ENCODE measurements at places on chromosomes 2 and 18.

GRCh38 chr2:62147610-62148301 is 48.2 kb upstream of the B3GNT2 start:
- no peak for DNase-seq

DNA sequence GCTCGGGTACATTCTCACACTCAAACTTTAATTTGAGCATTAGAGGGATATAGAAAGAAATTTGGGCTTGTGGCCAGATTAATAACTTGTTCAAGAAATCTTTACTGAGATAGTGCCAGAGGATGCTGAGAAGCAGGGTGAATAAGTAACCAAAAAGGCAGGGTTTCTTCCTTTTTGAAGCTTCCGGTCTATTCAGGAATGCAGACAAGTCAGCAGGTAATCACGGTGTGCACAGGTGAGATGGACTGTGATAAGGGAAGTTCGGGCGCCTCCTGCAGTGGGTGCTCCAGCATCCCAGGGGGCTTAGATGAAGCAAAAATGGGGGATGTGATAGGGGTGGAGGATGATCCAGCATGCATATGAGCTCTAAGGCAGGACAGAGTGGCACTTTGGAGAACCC is 44.9 kb upstream of the CYP1B1 start:
- no peak for DNase-seq

DNA sequence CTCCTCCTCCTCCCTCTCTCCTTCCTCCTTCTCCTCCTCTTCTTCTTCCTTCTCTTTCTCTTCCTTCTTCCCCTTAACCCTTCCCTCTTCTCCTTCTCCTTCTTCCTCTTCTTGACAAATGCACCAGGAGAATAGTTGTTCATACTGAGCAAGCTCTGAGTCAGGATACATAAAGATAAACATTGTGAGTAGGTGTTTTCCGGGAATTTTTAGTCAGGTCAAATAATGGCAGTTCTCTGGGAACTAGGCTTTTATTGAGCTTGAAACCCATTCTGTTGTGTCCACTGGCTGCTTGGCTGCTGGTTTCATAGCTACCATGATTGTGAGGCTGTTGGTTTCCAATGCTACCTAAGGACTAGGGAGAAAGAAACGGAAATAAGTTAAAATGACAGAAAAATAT is 1144.7 kb upstream of the DDX18 start:
- DNase-seq = no peak

- no peak for DNase-seq
These were observed 31.7 kb upstream of the APCDD1 start for GRCh38 chr18:10422731-10423130.

GRCh38 chr18:76875390-76876325 is 53.3 kb downstream of the ZNF236 start:
- no peak for DNase-seq

GRCh38 chr2:27721884-27722485 is 49.5 kb upstream of the MRPL33 start:
- no peak for DNase-seq

GRCh38 chr2:238082151-238082550 is 18.0 kb upstream of the ESPNL start:
- DNase-seq = no peak

GRCh38 chr2:9262671-9263171 is 56.1 kb downstream of the ASAP2 start:
- DNase-seq = no peak

DNA sequence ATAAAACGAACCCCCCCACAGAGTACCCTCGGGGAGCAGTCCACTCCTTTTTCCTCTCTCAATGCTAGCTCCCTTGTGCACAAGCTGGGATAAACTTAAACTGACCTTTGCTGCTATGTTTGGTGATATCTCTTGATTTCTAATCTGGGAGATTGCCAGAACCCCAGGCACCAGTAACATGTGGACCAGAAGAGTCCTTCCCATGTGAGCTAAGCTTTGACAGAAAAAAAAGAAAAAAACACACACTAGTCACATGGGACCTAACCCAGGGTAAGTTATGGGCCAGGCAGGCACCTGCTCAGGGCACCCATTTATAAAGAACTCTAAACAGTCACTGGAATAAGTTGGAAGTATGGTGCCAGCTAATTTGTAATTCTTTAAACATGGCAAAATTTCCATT is 242.6 kb downstream of the EN1 start:
- no peak for DNase-seq

DNA sequence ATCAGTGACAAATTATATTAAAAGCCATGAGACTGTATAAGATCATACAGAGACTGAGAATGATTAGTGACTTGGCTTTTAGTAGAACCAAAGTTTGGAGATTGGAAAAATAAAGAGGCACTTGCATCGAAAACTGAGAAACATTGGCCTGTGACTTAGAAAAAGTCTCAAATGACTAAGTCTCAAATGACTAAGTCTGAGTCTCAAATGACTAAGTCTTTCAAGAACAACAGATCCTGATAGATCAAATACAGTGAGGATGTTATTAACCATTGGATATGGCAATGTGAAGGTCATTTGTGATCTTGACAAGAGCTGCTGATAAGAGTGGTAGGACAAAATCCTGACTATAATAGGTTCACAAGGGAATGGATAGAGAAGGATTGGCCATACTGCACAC is 135.5 kb upstream of the FANCL start:
- no peak for DNase-seq

GRCh38 chr2:224948005-224948404 is 94.3 kb downstream of the DOCK10 start:
- DNase-seq = no peak

DNA sequence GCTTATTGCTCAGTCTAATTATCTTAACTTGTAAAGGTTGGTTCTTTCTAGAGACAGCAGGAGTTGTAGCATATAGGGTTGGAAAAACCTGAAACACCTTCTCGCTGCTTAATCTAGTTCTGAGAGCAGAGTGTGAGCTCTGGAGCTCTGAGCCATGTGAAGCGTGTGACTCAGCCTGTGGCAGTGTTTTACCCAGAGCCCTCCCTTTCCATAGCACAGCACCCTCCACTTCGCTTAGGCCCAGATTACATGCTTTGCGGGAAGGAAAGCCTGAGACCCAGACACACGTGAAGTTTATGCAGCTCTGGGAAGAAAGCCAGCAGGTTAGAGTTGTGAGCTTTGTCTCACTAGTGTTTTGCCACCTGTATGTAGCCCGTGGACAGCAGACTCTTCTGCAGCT is 74.5 kb downstream of the INPP4A start:
- no peak for DNase-seq

- no peak for DNase-seq
These were observed 260.8 kb upstream of the FAM98A start for GRCh38 chr2:33859811-33860461.

- no peak for DNase-seq
These were observed 119.8 kb downstream of the LAMA1 start for GRCh38 chr18:6997808-6998207.

- DNase-seq = no peak
These were observed 151.9 kb upstream of the CWC22 start for GRCh38 chr2:180158961-180159360.

DNA sequence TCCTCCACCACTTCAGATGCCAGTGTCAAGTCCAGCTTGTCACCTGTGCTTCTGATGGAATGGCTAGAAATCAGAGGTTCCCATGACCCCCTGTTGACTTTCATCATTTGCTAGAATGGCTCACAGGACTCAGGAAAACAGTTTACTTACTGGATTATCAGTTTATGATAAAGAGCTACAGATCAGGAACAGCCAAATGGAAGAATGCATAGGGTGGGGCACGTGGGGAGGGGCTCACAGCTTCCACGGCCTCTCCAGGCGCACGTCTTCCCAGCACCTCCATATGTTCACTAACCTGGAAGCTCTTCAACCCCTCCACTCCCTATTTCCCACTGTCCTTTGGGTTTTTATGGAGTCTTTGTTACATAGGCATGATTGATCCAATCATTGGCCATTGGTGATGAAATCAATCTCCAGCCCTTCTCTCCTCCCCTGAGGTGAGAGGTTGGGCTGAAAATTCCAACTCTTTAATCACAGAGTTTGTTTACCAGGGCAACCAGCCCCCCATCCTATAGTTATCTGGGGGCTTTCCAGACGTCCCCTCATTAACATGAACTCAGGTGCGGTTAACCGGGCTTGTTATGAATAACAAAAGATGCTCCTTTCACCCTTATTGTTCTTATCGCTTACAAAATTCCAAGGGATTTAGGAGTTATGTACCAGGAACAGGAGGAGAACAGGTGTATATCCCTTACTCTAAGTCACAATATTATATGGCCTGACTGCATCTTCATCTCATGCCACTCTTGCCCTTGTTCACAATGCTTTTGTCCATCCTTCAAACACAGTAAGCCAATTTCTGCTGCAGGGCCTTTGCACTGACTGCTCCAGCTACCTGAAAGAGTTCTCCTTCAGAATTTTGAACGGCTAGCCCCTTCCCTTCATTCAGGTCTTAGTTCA is 35.2 kb downstream of the ANXA4 start:
- DNase-seq = no peak

DNA sequence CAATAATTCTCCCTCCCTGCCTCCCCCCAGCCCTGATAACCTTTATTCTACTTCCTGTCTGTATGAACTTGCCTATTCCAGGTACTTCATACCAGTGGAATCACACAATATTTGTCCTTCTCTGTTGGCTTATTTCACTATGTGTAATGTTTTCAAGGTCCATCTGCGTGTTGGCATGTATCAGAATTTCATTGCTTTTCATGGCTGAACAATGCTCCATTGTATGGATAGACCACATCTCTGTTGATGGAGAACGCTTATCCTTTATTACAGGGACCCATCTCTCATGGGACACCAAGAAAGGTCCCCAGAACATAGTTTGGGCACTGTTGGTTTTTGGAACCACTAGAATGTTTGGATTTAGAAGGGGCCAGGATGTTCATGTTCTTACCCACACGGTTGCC is 40.2 kb downstream of the ATOH8 start:
- DNase-seq = no peak

DNA sequence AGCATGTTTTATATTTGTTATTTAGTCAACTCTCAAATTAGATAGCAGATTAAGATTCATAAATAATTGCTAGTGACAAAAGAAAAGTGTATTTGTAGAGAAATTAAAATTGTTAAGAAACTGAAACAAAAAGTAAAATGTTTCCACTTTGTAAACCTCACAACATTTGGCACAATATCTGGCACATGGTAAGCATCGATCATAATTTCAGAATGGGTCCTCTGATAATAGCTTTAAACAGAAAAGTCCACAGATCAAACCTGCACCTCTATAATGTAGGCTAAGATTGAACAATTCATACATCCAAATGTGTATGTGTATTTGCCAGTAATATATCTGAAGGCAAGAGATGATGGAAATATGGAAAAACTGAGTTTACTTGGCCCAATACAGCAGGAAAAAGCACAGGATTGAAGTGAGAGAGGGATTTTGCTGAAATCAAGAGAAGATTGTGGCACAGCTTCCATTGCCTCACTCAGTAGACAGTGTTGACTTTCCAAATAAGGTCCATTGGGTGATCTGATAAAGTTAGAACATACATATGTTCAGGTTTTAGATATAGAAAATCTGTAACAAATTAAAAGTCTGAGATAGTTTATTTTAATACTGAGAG is 39.4 kb downstream of the COBLL1 start:
- DNase-seq = no peak

GRCh38 chr2:36770542-36771287 is 74.2 kb downstream of the VIT start:
- no peak for DNase-seq

GRCh38 chr2:893311-893710 is 57.3 kb upstream of the SNTG2 start:
- DNase-seq = no peak

DNA sequence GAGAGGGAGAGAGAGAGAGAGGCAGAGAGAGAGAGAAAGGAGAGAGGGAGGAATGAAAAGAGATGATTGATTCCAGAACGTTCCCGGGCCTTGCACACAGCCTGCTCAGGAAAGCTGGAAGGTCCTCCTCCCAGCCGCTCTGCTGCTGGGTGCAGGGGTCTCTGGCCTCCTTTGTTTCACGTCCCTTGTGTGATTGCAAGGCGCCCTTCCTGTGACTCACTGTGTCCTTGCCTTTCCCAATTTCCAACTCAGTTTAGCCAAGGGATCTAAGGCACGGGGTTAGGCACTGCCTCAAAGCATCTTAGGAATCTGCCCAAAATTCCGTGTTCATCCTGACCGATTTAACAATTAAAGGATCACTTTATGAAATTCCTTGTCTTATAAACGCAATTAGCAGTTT is 221.2 kb downstream of the KLHL29 start:
- DNase-seq = no peak

GRCh38 chr2:121653035-121653434 is 3.8 kb upstream of the CLASP1 start:
- no peak for DNase-seq

GRCh38 chr2:111030945-111031344 is 89.8 kb upstream of the BCL2L11 start:
- DNase-seq = no peak

DNA sequence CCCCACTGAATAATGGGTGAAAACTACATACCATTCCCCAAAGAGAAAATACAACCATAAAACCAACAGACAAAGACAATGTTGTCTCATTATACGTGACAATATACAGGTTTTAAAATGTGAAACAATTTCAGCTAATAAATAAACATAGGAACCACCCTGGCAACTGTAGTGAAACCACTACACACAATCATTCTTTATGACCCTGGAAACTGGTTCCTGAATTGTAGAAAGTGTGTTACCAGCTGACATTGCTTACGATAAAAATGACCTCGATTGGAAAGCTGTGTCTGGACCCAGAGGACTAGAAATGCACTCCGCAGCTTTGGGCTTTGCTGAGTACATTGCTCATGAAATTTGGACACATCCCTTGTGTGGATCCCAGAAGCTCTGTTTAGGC is 73.9 kb upstream of the LPIN2 start:
- DNase-seq = no peak

GRCh38 chr18:58285449-58286130 is 241.6 kb downstream of the NEDD4L start:
- no peak for DNase-seq

- DNase-seq = no peak
These were observed 117.5 kb upstream of the NCKAP5 start for GRCh38 chr2:133685636-133686215.

DNA sequence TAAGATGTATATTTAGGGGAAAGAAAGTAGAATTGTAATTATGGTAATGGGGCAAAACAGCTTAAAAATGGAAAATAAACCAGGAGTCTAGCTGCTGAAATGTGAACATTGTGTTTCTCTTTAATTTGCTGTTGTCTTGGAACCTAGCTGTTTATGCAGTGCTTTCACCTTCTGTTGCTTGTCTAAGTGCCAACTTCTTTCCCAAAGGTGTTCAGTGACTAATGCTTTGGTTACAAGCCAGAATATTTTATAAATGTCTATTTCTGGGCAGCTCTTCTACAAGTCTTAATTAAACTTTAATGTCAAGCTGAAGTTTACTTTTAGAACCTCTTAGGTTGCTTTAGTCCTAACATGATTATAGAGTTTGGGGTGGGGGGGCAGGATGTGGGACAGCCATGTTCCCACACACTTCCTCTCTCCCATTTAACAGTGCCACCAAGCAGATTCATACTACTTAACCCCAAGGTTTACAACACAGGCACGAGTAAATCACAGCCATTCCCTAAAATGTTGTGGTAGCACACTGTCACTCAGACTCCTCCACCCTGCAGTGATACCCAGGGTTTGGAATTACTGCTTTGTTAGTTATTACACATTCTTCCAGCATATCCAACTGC is 60.6 kb downstream of the ITGA4 start:
- no peak for DNase-seq

- DNase-seq = no peak
These were observed 47.5 kb downstream of the EPAS1 start for GRCh38 chr2:46344706-46345105.

Data from anterior cingulate cortex (tissue), 58 donors.